ENCODE measurements at places on chromosomes 2 and 18.

DNA sequence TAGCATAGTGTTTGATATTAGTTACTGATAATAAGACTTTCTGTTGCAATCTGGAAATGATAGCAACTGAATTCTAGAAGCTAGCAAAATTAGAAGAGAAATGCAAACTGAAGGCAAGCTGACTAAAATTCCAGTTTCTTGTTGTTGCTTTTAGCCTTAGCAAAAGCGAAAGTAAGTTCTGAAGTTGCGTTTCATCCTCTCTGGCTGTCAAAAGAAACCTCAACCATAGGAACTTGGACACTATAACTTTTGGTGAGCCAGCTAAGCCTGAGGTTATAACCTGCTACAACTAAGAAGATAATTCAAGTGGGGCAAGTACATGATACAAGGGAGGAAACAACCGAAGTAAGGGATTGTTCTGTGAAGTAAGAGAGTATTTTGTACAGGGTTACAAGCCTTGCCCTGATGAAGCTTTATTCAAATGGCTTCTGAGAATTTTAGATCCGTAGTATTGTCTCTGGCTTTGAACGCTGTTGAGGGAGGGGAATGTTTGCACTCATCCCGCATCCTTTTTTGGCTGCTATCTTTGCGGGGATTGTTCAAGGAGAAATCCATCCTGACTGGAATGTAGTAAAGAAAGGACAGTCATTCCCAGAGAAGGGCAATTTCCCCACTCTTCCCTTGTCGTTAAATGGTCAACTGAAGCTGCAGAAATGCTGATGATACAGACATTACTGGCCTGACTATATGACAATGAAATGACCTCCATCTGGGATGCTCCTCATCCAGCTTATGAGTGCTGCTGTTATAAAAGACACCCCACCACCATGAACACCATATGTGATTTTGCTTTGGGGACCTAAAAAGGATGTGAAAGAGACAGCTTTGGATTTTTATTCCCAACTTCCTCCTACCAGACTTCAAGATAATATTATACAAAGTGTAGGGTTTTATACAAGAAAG is 7.0 kb upstream of the TMX3 start:
- DNase-seq = no peak

DNA sequence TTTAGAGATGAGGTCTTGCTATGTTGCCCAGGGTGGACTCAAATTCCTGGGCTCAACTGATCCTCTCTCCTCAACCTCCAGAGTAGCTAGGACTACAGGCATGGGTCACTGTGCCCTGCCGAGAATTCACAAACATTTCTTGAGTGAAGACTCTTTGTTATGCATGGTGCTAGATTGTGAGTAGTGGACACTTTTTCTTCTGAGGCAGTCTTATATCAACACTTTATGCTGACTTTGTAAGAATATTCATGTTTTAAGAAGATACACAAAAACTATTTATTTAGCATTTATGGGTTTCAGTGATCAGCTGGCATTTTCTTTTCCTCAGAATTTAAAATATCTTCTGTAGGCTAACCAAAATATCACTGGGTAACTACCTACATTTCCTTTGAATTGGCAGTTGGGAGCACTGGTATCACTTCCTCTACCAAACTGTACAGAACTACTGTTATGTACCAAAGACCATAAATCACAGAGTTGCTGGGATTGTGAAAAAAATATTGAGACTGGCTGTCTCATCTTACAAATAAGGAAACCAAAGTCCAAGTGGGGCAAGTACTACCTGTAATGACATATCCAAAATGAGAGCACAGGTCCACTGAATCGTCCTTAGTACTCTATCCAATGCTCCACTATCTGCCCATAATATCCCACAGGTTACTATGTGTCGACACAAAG is 34.0 kb downstream of the DOCK10 start:
- no peak for DNase-seq

DNA sequence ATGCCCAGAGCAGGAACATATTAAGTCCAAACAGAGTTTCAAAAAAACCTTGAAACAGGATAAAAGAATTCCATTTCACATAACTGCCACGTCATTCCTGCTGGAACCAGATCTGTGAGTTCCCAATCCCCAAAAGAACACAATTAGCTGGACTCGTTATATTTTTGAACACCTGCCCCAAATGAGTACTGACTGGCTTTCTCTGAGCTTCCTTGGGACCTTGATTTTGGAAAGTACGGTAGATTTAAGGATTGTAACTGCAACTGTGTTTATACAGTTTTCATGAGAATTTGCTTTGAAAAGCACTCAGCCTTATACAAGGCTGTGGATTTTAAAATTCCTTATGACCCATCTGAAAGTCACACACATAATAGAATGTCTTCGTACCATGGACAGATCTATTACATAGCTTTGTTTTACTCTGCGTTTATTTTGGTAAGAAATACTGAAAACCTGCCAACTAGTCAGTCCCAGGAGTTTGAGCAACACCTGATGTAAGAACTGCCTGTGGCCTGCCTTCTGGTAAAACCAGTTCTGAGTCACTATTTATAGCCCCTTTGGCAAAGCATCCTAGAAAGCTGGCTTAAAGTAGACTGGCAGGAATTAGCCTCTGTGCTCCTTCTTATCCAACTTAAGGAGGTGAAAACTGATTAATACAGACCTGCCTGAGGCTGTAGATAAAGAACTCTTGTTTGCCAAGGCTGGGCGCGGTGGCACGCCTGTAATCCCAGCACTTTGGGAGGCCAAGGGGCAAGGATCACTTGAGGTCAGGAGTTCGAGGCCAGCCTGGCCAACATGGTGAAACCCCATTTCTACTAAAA is 48.1 kb downstream of the MERTK start:
- DNase-seq = no peak

DNA sequence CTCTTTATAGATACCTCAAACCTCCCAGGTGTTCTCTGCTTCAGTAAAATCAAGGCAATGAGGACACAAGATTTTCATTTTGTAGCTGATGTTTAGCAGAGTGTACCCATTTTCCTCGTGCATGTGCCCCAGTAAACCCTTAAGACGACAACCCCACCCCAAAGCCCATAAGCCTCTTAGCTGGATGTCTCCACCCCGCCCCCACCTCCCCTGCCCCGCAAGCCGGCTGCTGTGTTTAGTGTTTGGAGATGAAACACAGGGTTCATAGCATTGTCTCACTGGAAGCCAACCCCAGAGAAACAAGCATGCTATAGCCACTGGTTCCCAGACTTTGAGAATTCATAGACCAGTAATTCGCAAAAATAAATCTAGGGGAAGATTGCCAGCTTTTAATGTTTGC is 5.8 kb upstream of the SAG start:
- no peak for DNase-seq

DNA sequence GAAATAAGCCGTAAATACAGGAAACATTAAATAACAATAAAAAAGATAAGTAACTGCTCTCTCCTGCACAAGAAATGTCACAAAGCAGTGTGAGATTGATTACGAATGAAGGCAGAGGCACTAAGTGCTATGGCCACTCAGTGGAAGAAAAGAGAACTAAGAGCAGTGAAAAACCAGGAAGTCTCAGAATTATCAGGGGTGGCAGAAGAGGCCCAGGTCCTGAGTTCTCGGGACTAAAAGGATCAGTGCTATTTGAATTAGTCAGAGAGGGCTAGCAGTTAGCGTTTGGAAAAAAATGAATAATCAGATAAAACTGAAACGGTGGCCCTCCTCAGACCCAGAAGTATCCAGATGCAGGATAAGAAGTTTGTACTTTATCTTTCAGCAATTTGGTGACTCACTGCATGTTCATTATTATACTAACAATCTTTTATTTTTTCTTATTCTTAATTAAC is 367.1 kb downstream of the ZEB2 start:
- no peak for DNase-seq

DNA sequence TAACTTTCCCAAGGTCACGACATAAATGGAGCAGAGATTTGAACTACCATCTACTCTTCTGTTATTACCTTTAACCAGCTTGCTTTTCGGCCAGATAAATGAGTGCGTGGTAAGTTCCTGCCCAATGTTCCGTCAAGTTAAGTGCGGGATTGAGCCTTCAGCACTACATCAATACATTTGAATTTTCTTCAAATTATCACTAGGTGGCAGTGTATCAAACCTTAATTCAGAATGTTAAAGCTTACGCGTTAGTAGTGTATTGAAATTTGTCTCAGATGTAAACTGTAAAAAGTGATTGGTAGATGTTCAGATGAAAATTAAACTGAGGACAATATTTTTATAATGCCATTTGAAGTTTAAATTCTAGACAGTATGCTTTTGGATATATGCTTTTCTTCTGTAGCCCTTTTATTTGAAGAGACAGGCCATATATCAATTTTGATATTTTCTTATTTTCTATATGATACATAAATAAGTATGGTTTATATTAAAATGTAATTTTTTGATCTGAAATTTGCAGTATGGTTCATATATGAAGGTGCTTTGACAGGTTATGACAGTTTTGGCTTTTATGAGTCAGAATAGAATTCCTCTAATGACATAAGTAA is 681.3 kb downstream of the ADCYAP1 start:
- no peak for DNase-seq

DNA sequence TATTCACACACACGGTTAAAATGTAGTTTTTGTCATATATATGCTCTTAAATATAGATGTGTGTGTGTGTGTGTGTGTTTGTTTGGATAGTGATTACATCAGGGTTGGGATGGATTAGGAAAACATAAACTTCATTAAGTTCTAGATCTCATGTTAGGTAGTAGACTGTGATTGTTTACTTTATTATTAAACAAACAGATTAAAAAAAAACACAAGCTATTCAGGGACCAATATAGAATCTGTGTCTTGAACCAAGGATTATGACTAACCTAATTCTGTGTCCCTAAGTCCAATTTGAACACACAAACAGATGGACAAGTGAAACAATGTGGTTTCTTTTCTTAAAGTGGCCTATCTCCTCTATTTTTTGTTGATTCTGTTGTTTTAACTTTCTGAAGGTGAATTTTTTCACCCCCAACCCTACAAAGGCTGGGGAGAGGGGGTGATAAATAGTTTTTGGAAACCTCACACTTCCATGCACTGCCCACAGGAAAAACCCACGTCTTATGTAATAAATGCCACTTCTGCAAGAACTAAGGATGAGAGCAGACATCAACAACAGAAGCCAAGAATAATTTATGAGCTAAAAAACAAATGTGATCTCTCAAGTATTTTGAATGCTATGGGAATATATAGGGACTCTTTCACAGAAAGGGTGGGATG is 40.7 kb downstream of the IL1R2 start:
- no peak for DNase-seq

GRCh38 chr18:8049147-8049546 is 482.0 kb downstream of the PTPRM start:
- no peak for DNase-seq

GRCh38 chr2:134198006-134198634 is 55.8 kb upstream of the MGAT5 start:
- no peak for DNase-seq

All from endothelial cell (in vitro differentiated cells).